ENCODE measurements at places on chromosomes 2 and 18.

- no peak for DNase-seq
Measured at GRCh38 chr2:128690869-128691268, 372.2 kb upstream of the HS6ST1 start.

DNA sequence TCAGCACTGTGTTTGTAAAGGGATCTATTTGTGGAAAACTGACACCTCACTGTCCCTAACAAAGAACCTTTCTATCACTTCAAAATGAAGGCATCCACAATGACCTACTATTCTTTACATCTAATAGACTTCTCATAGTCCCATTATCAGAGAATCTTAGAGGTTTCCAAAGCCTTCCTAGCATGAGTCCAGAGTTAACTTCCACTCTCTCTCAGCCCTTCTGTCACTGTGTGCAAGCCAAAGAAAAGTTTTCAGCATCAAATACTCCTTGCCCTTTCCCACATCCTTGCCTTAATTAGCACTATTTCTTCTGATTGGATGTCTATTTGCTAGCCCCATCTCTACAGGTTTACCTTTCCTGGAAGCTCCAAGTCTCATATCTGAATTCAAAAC, 178.5 kb downstream of the ERBB4 start:
- DNase-seq = no peak

DNA sequence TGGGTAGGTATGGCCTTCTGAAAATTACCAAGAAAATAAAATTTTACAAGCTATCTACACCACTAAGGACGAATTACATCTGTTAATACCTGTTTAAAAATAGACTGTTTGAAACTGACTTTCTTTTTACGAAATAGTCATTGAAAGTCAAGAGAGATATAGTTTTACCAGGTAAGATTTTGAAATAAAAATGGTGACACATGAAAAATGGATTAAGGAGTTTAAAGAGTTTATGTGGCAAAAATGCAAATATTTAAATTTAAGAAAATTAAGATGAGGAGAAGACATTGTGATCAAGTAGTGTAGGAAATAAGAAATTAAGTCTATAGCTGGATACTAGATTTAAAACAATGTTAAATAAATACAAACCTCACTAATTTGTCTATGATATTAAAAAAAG, 271.5 kb downstream of the TRIB2 start:
- no peak for DNase-seq

GRCh38 chr2:67329951-67330350, 67.2 kb upstream of the ETAA1 start:
- no peak for DNase-seq

GRCh38 chr18:14747513-14748474, at the start of gene ANKRD30B:
ANKRD30B (plus strand) TSS chr18:14748172; CDS start chr18:14748420, 248 bp downstream.
- DNase-seq = no peak

DNA sequence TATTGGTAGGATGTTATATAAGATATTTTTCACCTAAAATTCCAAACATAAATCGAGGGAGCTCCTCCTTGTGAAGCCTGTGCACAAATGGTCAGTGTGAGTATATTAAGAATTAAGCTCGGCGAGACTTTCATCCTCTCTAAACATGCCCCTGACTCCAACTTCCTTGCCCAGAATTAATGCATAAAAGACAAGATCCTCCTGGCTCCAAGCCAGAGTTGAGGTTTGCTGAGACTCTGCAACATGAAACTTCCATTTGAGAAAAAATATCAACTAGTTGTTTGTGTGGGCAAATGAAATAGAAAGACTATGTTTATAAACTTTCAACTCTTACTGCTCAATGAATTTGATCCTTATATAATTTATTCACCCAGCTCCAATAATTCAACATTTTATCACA, 68.1 kb downstream of the CCDC178 start:
- no peak for DNase-seq

DNA sequence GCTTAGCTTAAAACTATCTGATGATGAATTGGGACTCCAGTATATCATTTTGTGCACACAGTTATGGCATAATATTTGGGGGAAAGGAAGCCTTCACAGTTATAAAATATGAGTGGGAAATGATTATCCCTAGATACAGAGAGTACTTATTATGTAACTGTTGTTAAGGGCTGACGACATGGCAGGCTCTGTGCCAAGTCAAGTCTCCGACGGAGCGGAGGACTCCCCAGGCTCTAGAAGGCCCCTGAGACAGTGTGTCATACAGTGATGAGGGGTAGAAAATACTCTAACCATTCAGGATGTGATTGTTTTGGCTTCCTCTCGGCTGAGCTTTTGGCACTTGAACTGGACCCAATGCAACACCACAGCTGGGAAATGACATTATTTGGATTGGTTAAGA, 211.8 kb downstream of the SLC8A1 start:
- no peak for DNase-seq

- no peak for DNase-seq
Measured at GRCh38 chr2:136291871-136292270, 173.9 kb upstream of the CXCR4 start.

DNA sequence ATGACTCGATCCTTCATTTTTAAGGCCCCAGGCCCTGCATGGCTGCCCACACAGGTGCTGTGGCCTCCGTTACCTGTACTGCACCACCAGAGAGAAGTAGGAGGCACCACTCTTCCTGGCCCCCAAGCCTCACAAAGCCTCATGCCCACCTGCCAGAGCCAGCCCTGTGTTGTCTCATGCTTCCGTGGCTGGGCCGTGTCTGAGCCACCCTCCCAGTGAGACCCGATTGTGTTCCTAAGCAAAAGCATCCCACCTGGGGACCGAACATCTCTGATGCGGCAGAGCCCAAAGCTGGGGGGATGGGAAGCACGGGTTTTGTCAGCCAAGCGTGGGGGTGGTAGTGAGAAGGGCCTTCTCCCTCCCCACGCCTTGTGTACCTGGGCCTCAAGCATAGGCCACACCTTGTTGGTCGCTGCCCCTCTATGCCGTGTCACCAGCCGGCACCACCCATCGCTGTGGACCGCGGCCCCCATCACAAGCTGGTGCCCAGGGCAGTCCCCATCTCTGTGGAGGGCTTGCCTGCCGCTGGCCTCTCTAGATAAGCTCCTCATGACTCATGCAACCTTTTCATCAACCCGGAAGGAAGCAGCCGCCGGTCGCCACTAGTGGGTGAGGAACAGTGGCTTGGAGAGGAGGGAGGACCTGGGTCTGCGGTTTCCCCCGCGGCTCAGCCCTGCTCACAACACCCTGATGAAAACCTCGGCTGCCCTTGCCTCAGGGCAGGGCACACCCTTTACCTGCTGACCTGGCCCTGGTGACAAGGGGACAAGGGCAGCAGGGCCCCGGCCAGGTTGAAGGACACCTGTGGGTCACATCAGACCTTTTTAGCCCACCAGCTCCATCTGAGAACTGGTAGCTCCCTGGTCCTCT, 2.7 kb upstream of the RNPEPL1 start:
- DNase-seq = peak; percentile 91

DNA sequence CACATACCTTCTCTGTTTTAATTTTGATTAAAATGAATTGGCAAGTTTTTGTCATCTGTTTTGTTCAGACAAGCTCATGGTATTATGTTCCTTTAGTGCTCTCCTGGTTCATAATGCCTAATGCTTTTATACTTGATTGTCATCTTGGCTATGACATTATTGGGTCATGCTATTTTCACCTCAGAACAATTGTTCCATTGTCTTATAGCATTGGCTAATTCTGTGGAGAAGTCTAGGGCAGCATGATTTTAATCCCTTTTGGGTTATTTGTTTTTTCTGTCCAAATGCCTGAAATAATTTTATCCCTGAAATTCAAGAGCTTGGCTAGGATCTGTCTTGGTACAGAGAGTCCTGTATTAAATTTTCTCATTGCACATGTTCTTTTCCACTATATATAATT, 83.8 kb upstream of the CCDC85A start:
- no peak for DNase-seq

DNA sequence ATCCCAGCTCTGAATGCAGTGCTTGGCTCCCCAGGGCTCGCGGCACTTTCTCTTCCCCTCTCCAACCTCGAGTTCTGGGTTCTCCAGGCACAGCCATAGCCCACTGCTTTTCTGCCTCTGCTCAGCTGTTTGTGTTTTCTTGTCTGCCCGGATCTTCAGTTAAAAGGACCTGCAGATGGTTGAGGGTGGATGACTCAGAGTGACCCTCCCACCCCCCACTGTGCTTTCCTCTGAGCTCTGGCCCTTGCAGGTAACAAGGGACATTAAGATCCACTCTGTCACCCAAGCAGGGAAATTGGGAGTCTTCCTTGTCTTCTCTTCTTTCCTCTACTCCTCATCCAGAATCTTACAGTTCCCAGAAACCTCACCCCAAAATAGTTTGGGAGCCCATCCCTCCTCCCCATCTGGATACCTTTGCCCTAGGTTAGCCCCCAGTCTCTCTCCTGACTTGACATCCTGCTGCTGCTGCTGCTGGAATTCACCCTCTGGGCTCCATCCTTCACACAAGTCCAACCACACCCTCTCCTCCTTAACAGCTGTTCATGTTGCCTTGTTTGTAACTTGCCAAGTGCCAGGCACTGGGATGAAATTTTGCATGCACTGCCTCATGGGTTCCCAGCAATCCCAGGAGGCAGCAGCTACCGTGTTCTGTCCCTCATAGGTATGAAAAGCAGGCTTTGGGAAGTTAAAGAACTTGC, 157.9 kb upstream of the TTC39C start:
- DNase-seq = no peak

DNA sequence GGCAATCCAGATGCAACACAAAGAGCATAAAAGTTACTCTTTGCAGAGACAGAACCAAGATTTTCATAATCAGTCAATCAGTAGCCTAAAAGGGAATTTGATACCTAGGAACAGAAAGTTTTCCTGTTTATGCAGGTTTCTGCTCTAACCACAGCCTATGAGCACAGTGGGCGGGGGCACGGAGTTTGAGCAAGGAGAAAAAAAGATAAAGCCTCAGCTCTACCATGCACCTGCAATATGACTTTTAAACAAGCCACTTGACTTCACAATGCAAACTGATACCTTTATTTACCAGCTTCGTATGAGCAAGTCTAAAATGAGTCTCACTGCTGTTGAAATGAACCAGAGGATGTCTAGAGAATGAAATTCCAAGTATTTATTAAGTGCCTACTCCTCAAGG, 5.6 kb upstream of the LRATD1 start:
- DNase-seq = no peak

DNA sequence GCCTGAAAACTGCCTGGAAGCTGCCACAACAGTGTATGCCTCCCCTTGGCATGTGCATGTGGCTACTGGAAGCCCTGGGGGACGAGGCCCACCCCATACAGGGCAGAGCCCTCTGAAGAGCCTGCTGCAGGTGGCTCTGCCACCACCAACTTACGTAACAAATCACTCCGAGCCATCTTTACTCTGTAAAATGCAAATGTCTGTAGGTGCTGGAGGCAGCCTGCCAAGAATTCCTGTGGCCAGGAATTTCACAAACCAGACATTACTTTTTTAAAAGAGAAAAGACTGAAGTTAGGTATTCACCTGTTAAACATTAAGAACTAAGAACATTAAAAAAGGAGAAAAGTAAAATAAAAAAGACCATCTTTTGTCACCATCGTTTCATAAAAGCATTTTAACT, 106.3 kb downstream of the GPR39 start:
- DNase-seq = no peak

DNA sequence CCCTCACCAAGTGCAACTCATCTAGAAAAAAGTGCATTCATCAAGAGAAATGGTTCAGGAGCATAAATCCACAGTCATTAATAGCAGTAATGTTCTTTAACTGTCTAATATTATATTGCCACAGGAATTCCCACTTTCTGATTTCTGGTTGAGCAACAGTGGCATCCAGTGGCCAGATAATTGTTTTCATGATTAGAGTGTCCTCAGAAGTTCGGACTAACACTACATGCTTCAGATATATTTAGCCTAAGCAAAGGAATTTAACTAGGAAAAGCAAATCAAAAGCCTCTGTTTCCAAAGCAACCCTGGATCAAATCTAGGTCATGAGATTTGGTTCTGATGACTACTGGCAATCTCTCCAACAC, 9.8 kb upstream of the ERBB4 start:
- DNase-seq = no peak

DNA sequence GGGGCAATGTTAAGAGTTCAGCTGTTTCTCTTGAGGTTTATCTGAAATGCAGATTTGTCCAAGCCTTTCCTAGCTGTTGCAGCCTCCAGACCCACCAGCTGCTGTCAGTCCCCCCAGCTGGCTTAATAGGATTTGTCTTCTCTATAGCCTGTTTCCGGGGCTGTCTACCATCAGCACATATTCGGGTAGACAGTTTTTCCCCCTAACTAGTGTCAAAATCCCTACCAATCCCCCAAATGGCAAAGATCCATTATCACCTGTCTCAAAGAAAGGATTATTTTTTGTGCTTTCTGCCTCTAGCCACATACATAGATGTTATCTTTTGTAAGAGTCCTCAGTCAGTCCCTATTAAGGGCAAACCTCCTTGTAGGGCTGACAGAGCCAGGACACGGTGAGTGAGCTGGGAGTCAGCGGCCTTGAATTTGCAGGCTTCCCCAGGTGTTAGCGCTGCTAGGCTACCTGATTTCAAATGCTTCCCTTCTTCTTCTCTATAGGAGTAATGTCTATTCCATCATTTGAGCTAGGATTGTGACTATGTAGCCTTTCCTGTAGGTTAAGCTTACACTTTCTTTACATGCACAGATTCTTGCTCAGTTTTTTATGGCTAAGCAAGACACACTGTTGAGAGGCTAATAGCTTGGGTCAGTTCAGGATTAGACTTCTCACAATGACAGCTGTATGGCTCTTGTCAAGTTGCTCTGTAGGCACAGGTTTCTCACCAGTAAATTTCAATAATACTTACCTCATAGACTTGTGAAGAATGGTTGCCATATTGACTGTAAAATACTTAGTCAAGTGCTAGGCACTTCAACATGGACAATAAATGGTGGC, 171.1 kb upstream of the UNC80 start:
- no peak for DNase-seq

DNA sequence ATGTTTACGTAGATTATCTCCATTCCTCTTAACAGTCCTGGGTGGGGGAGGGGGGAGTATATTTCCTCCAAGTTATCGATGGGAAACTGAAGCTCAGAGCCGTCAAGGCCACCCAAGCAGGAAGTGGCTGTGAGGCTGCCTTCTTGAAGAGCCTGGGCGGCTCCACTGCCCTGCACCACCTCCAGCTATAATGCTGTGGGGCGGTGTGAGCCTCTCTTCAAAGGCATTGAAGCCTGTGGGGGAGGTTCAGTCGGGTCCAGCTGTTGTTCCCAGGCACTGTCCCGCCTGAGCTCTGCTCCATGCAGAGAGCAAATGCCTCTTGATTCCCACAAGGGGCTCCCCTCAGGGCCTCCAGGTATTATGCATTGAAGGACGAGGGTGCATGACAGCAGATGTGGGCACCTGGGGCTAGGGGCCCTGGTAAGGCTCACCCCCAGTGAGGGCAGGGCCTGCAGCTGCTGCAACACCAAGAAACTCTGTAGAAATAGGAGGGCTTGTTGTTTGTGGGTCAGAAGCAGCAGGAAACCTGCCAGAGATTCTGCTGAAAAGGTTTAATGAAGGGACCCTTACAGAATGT, 29.5 kb upstream of the LAPTM4A start:
- DNase-seq = no peak

DNA sequence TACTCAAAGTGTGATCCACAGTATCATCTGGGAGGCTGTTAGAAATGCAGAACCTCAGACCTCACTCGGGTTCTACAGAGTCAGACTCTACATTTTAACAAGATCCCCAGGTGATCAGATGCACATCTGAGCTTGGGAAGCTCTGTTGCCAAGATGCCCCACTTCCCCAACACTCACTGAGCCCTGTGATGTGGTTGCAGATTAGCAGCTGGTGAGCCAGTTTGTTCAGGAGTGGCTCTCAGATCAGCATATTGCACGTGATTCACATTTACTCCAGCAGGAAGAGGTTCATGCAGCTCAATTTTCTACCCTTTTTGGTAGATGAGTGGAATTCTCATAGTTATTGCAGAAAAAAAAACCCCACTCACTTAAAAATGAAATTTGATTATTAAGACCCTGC, 96.4 kb downstream of the VIT start:
- no peak for DNase-seq
